ENCODE measurements at places on chromosomes 13 and 19.

GRCh38 chr13:30052120-30052519 lies 201.7 kb upstream of the UBL3 start:
- DNase-seq = no peak

- DNase-seq = no peak
Observed at GRCh38 chr19:21691661-21692060, 75.7 kb downstream of the ZNF100 start.

GRCh38 chr19:40466219-40466984 lies 399 bp upstream of the SPTBN4 start:
- no peak for DNase-seq

DNA sequence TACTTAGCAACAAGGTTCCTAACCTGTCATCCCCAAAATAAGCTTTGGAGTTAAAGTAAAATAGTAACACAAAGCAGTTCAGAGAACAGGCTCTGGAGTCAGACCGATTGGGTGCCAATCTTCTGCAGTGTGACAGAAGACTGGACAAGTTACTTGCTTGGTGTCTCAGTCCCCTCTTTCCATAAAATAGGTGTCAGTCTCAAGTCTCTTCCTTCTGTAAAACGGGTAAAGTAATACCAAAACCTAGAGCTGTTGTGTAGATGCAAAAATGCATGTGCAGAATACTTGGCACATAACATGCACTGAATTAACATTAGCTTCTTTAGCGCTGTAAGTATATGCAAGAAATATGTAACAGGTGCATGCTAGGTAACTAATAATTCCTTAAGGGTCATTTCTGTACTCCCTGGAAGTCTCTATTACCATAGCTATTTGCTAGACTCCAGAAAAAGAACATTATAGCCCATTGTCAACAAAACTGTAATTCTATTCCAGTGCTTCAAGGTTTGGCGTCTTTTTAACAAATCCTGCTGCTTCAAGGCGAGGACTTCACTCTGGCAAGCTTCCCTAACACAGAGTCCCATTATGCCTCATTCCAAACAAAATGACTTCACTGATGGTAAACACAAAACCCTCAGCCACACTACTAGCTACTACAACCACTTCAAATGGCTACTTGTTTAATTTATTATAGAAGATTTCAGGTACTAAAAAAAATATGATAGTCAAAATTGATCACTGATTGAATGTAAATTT lies 32.8 kb downstream of the ELF1 start:
- DNase-seq = peak; percentile 26

GRCh38 chr13:20263393-20264044 lies 31.4 kb upstream of the GJB6 start:
- no peak for DNase-seq

DNA sequence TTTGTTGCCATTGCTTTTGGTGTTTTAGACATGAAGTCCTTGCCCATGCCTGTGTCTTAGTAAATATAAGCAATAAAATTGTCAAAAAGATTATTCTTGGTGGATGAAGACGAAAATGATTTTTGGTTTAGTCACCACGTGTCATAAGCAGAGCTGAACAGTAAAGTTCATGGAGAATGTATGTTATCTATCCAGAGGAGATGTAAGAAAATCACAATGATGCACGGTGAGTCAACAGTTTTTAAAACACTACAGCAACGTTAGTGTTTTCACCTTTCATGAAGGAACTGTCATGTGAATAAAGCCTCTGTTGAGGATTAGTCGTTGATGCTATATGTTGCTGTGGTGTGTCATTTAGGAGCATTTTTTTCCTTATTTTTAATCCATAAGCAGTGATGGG lies 137.6 kb downstream of the GPC6 start:
- no peak for DNase-seq

DNA sequence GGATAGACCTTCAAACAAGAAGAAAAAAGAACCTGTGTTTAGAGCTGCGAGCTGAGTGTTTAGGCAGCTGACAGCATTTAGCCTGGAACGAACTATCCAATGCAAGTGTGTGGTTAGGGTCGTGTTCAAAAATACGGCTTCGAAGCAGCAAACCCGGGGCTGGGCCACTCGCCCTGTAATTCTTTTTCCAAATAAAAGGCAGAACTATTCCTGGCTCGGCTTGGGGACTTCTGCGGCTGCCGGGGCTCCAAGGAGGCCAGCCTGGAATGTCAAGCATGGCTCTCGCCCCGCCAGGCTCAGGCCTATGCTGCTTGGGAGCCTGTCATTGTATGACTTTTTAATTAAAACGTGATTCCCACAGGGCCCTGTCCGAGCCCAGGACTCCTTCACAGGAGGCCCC lies 51.7 kb upstream of the KLF2 start:
- DNase-seq = no peak

DNA sequence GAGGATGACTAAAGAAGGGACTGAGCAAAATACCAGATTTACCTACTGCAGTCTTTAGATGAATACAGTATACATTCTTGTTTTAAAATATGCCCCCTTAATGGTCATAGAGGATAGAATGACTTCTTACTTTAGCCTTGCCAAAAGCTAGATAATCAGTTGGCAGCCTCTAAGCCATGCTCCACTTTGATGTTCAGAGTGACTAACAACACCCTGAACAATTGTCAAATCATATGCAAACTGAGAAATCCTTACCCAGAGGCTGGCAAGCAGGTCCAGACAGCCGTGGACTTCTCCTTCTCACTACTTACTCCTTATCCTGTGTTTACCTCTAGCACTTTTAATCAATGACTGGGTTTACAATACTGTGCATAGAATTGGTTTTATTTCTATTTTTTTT lies 23.6 kb upstream of the PHF11 start:
- DNase-seq = no peak

GRCh38 chr13:99969453-99969918 lies 2.1 kb downstream of the ZIC5 start:
- DNase-seq = no peak

GRCh38 chr13:30078059-30078458 lies 227.6 kb upstream of the UBL3 start:
- DNase-seq = no peak

DNA sequence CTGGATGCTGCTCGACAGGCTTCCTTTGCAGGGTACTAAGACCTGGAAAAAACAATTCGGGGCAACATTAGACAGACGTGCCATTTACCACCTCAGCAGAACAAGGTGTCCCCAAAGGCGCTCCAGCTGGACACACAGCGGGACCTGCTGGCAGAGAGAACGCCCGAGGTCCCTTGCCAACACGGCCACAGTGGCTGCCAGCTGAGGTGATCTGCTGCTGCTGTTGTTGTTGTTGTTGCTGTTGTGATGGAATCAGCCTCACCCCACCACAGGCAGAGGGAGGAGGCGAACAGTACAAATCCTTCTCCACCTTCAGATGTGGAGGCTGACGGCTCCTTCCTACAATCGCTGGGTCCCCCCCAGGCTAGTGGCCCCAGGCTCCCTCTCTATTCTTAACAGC lies 25.2 kb downstream of the ANKRD27 start:
- DNase-seq = no peak

- no peak for DNase-seq
Observed at GRCh38 chr19:18494267-18494607, 27.6 kb downstream of the ELL start.

DNA sequence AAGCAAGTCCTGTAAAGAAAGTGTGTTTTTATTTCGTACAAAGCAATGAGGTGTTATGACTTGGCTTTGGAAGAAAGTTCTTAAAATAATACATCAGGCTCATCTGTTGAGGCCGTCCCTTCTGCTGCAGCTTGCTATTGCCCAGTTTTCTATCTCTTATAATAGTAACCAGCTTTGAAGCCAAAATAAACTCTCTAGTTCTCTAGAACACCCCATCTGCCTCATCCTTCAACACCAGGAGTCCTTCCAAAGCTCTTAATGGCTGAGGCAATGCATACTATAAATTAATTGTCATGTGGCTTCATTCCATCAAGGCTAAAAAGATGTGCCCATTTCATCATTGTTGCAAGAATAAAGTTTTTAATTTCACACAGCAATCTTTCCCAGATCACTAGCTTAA lies 49.4 kb upstream of the IPO5 start:
- DNase-seq = peak; percentile 89

DNA sequence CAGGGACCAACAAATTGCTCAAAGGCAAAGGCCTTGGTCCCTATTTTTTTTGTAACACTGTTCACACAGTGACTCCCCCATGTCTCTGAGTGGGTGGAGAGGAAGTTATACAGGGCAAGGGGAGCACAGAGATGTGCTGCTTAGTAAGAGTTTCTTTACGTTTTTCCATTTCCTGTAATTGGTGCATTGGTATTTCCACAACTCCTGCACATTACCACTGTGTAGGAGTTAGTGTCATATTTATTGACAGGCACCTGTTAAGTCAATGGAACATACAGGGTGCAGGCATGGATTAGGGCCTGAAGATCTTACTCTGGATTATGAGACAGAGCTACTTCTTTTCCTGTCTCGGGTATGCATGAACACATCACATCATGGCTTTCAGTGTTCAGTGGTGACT lies 45.2 kb downstream of the SOX21 start:
- DNase-seq = no peak

DNA sequence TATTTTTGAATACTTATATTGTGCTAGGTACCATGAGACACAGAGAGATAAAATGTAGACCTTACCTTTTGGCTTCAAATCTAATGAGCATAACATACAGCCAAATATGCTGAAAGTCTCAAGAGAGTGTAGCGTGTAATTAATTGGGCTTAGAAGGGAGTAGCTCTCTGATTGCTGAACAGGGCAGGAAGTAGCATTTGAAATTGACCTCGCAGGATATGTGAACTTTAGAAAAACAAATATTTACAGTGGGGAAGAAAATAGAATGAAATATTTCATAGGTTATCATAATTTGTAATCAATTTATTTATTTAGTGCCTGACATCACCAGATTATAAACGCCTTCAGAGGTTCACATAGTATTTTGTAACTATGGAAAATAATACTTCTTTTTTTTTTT lies 327.1 kb downstream of the RFC3 start:
- DNase-seq = no peak

DNA sequence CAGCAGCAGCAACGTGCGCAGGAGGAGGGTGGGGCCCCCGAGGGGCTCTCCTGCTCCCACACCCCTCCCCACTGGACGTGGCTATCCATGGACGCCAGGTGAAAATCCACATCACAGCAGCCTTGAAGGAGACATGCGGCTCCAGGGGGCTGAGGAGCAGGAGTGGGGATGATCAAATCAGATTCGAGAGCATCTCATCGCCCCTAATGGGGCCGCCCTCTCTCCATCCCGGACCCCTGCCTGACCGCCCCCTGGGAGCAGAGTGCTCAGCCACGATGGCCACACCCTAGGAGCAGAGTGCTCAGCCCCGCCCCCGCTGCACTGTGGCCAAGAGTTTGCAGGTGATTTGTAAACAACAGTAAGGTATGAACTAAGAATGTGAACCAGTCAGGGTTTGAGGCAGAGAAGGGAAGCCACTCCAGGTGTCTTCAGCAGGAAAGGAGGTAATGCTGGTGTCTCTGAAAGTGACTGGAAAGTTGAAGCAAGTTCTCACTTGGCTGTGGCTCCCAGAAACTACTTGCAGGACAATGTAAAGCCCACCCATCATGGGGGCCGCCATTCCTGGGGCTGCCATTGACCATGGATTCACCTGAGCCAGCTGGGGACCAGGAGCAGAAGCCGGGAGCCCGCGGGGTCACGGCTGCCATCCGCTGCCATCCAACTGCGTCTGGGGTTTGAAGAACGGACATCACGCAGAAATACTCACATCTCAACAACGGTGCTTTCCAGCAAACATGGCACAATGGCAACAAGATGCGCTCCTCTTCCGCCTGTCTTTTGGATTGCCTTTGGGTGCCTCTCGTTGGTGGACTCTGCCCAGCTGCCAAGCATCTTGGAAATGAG lies 71.8 kb downstream of the SPACA7 start:
- DNase-seq = no peak

- DNase-seq = no peak
Observed at GRCh38 chr19:17951157-17951989, 15.5 kb upstream of the KCNN1 start.

- DNase-seq = no peak
Observed at GRCh38 chr19:47497050-47497766, 13.2 kb upstream of the KPTN start.

- DNase-seq = no peak
Observed at GRCh38 chr19:1715540-1715939, 37.8 kb upstream of the ONECUT3 start.

DNA sequence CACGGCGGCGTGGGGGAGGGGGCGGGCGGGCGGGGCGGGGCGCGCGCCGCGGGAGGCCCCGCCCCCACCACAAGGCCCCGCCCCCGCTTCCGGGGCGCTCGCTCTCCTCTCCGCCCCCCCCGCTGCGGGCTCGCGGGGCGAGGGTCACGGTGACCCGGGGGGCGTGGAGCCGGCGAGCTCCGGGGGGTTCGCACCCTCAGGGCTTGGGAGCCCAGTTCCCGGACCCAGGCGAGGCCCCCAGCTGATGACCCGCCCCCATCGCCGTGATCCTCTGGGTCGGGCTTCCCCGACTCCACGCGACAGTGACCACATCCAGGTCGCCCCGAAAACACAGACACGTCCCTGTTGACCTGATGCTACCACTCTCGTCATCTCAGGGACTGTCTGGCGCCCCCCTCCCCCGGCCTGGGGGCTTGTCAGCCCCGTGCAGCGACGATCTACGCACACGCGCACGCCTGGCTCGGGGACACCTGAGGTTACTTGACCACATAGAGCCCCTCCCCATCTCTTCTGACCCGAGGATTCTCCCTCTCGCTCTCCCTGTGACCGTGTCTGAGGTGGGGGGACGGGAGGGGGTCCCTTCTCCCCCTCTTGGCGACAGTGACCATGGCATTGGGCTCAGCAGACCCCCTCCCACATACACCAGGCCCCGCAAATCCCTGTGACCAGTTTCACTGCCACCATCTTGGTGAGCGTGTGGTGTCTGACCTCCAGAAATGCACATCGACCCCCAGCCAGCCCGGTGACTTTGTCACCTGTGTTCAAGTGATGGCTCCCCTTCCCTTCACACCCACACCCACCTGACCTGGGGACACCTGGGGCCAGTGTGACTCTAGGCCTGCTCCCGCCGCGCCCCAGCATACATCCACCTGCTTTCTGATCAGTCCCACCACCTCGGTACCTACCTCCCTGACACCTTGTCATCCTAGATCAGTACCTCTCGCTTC lies 670 bp downstream of the MAP2K7 start:
- DNase-seq = no peak

DNA sequence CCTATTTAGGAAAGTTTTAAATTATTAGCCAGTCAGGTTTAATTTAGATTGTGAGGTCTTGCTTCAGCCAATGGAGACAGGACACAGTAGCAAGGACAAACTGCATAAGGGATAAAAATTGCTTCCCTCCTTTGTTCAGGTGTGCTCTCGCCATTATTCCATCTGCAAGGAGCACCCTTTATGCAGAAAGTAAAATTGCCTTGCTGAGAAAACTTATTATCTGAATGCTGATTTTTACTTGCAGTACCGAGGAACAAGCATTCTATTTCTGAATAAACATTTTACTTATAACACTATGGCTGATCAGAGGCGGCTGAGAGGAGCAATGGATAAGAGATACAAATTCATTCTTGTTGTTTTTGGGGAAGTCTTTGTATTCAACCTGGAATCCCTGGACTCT lies 8.0 kb downstream of the CYP4F22 start:
- no peak for DNase-seq

- no peak for DNase-seq
Observed at GRCh38 chr13:35906636-35907035, 224.5 kb downstream of the DCLK1 start.

GRCh38 chr19:1255186-1256161 lies 7.1 kb downstream of the MIDN start:
- DNase-seq = no peak

Data from NCI-H446 treated with DMSO at 0.1 percent for 48 hours (cell line).